Esophagus squamous epithelium (tissue), 5 donors: ENCODE measurements at places on chromosomes 13 and 19. TPM values are rescaled to one million over a fixed set of nuclear protein-coding genes. Genes with fewer than 3 reads are reported as not detected.

- H3K27me3 ChIP-seq, result no peaks in the 10 kb centered on the region
- H3K27ac ChIP-seq, result no peak overlapping the region
- peaks cover 45% of the 10 kb centered on the region for H3K36me3 ChIP-seq
- H3K4me1 ChIP-seq, result no peaks in the 10 kb centered on the region
- H3K4me3 ChIP-seq, result no peak overlapping the region
Observed at GRCh38 chr19:9962623-9963290, 26.4 kb upstream of the OLFM2 start.

DNA sequence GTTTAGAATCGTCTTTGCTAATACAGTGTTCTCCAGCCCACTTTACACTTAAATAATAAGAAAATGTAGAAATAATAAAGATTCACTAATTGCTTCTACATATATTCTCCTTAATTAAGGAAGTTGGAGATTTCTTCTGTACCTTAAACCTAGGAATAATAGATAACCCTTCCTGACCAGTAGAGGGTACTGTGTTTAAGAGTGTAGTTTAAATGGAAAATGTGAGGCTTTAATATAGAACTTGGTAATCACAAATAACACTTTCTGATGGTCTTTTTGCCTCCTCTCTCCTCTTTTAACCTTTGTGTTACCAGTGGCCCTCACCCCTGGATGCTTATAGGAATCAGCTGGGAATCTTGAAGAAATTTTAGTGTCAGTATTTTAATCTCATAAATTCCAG lies 20.7 kb downstream of the POMP start:
- no peaks in the 10 kb centered on the region for H3K27me3 ChIP-seq
- H3K4me3 ChIP-seq, result no peak overlapping the region
- no peak for DNase-seq
- H3K4me1 ChIP-seq, result no peaks in the 10 kb centered on the region
- H3K36me3 ChIP-seq, result peaks cover 10% of the 10 kb centered on the region

GRCh38 chr13:82698941-82699340 lies 1183.3 kb downstream of the SLITRK1 start:
- H3K27ac ChIP-seq, result no peak overlapping the region
- H3K4me1 ChIP-seq, result no peaks in the 10 kb centered on the region
- H3K4me3 ChIP-seq, result no peak overlapping the region
- H3K27me3 ChIP-seq, result no peaks in the 10 kb centered on the region

- H3K36me3 ChIP-seq, result peaks cover 6% of the 10 kb centered on the region
- H3K4me3 ChIP-seq, result no peak overlapping the region
- no peak for DNase-seq
Observed at GRCh38 chr19:962683-963400, 21.3 kb upstream of the WDR18 start.

- H3K4me3 ChIP-seq, result no peak overlapping the region
- H3K36me3 ChIP-seq, result no peaks in the 10 kb centered on the region
- no peak overlapping the region for H3K27ac ChIP-seq
Observed at GRCh38 chr13:53336441-53337160, 308.0 kb downstream of the OLFM4 start.

- peaks cover 9% of the 10 kb centered on the region for H3K4me1 ChIP-seq
- no peaks in the 10 kb centered on the region for H3K27me3 ChIP-seq
- H3K36me3 ChIP-seq, result peaks cover 26% of the 10 kb centered on the region
- no peak overlapping the region for H3K4me3 ChIP-seq
Observed at GRCh38 chr19:48708471-48708870, 11.1 kb downstream of the MAMSTR start.

DNA sequence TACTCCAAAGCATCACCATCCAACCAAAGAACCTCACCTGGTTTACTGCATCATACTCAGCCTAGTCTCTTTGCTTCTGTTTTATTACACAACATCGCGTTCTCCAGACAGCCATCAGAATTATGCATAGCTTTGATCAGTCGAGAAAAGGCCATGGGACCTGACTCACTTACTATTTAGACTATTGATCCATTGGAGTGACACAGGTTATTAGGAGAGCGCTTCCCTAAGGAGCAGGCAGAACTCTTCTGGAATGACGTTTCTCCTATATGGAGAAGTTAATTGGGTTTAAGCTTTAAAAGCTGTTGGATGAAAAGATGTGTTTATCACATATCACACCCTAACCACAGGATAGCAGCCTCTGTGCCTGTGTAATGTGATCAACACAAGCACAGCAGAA lies 649.1 kb upstream of the SLC10A2 start:
- H3K27me3 ChIP-seq, result no peaks in the 10 kb centered on the region
- H3K36me3 ChIP-seq, result no peaks in the 10 kb centered on the region
- no peak for DNase-seq
- H3K4me1 ChIP-seq, result no peaks in the 10 kb centered on the region

DNA sequence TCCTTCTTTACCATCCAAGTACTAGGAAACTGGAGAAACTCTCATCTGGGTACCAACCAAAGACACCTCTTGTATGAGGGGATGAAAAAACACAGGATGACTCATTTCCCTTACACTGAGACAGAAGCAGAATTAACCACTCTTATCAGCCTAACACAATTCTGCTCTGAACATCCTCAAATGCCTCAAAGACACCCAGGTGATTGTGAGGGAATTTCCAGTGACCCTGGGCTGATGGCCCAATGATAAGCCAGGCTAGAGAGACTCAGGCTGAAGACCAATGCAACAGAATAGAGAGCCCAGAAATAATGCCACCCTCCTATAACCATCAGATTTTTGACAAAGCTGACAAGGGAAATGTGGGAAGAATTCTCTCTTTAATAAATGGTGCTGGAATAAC lies 7.0 kb downstream of the ZNF737 start:
- DNase-seq, result no peak
- H3K4me1 ChIP-seq, result no peaks in the 10 kb centered on the region
- no peaks in the 10 kb centered on the region for H3K27me3 ChIP-seq
- no peak overlapping the region for H3K4me3 ChIP-seq
- no peaks in the 10 kb centered on the region for H3K36me3 ChIP-seq

DNA sequence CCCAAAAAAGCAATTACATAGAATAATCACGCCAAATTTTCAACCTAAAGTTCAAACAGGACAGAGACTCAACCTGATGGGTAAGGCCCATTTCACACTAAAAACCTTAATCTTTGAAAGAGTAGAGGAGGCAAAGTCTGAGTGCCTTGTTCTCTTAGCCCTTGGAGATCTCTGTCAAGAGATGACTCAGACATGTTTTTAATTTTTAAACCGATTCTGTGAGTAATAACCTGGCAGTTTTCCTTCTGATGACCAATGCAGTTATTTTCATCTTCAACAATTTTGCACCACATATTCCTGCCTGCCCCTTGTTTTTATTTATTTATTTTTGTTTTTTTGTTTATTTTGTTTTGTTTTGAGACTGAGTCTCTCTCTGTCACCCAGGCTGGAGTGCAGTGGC lies 11.5 kb upstream of the TNFSF9 start:
- no peak for DNase-seq
- no peaks in the 10 kb centered on the region for H3K36me3 ChIP-seq
- peaks cover 4% of the 10 kb centered on the region for H3K4me1 ChIP-seq
- no peaks in the 10 kb centered on the region for H3K27me3 ChIP-seq
- H3K27ac ChIP-seq, result peak overlapping the region; percentile 31
- H3K4me3 ChIP-seq, result no peak overlapping the region

Gene WDR87
- total RNA-seq, result not detected

Gene ZNF101
- total RNA-seq, result 6.2 TPM

Gene BEST2
- not detected for total RNA-seq

Gene GPR18
- total RNA-seq, result not detected
